ENCODE measurements at places on chromosomes 3 and 15. TPM values are rescaled to one million over a fixed set of nuclear protein-coding genes. Genes with fewer than 3 reads are reported as not detected.

The LRRC31 gene
- total RNA-seq, result not detected

The UBE2E2 gene
- 33.3 TPM for total RNA-seq

The CCR2 gene
- total RNA-seq, result not detected

The PPP2R3A gene
- total RNA-seq, result 10.9 TPM

The WNT7A gene
- total RNA-seq, result not detected

The TMEM89 gene
- total RNA-seq, result not detected

The CELF6 gene
- total RNA-seq, result not detected

The AADACL2 gene
- total RNA-seq, result not detected

Data from SK-MEL-5 (cell line).